ENCODE measurements at places on chromosomes 5 and 9.
A peak's percentile ranks its signal among the peaks of the same experiment; 100 is the strongest.

GRCh38 chr5:22560147-22560546, 293.0 kb downstream of the CDH12 start:
- DNase-seq = no peak

DNA sequence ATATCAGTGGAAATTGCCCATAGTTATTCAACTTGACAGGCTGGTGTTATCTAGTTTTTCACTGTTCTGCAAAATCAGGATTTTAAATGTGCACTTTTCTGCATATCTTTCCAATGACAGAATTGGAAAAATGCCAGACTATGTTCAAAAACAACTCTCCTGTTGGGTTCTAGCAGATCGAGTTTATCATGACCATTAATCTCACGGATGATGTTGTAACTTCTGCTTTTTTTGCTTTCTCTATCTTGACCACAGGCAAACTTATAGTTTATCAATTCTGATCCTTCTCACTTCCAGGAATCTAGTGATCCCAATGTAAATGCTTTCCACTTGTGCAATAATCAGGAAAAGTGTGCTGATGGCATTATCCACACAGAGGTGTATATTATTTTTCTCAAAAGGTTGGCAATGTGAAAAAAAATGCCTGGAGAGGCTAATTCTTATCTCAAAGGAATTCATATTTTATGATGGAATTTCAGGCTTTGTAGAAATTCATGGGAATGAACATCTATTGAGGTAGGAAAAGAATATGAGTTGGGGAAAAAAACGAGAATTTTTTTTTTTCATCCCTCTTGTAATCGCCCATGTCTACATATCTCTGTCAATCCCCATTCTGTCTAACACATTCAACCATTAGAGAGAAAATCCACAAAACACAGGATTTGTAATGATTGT, 73.6 kb upstream of the DAB2 start:
- no peak for DNase-seq

DNA sequence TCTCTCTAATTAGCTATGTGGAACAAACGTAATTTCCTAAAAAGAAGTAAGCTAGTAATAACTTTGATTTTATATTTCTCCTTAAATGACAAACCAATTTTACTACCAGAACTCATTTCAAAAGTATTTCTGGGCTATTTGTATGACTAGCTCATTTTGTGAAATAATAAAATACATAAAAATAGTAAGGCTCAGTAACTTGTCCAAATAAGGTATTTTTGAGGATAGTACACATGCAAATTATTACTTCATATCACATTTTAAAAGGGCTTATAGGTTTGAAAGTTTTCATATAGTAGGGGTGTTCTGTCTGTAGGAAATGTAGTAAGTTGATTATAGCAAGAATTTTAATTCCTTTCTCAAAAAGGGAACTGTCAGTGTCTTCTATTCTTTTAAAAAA, 26.5 kb downstream of the C9orf85 start:
- DNase-seq = no peak

- DNase-seq = no peak
Measured at GRCh38 chr5:17978954-17979353, 344.7 kb downstream of the TAF11L14 start.

- peak; percentile 33 for DNase-seq
Measured at GRCh38 chr5:172005708-172006320, 624 bp downstream of the FBXW11 start.

GRCh38 chr5:134537297-134537696, 11.8 kb downstream of the JADE2 start:
- no peak for DNase-seq

DNA sequence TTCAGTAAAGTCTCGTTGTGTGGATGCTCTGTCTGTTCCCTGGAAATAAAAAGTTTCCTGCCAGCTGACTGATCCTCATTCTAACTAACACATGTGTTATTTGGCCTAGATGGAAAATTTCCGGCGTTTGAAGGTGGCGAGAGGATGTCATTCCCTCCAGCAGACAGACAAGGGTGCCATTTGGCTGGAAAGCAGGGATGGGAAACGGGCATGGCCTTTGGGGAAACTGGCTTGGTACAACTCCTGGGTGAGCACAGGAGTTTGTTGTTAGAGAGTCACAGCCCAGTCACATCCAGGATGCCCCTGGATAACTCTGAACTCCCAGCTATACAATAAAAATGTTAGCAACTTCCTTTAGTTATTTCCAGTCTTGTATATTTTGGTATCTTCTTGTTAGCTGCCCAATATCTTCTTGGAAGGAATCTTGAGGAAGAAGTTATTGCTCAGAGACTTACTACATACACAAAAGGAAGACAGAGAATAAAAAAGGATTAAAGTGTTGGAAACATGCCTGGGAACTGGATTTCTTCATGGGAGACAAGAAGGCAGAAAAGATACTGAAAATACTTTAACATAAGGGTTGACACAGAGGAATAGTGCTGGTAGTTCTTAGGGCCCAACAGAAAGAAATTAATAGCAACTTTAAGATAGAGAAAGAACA, 41.9 kb downstream of the TEK start:
- DNase-seq = no peak

DNA sequence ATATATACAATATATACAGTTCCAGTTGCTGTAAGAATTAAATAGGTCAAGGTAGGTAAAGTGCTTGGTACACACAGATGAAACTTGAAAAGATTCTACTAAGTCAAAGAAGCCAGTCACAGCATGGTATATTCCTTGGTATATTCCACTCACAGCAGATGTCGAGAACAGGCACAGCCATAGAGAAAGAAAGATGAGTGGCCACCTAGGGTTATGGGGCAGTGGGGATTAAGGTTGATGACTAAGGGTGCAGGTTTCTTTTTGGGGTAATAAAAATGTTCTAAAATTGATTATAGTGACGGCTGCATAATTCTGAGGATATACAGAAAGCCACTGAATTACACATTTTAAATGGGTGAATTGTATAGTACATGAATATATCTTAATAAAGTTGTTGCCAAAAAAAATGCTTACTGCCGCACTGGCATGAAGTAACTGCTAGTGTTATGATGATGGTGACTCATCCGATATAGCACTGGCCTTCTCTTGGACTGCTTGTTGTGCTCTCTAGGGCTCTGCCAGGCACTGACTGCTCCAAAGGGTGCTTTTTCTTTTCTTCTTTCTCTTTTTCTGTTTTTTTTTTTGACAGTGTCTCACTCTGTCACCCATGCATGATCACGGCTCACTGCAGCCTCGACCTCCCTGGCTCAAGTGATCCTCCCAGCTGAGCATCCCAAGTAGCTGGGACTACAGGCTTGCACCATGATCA, 23.5 kb downstream of the TBC1D2 start:
- no peak for DNase-seq

- DNase-seq = no peak
Measured at GRCh38 chr5:58239045-58239444, 220.8 kb downstream of the PLK2 start.

- DNase-seq = no peak
Measured at GRCh38 chr5:145362266-145362665, 472.9 kb downstream of the PRELID2 start.

DNA sequence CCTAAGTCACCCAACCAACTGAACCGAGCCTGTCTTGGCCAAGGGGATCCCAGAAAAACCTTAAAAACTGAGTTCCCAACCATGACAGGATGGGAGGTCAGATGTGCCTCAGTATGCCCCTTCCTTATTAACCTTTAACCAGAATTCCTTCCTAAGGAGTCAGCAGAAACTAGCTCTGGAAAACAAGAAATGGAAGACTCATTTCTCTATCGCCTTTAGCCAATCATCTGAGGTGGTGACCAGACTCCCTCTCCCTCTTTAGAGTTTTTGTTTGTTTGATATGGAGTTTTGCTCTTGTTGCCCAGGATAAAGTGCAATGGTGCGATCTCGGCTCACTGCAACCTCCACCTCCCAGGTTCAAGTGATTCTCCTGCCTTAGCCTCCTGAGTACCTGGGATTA, 37.5 kb downstream of the SLC28A3 start:
- no peak for DNase-seq

DNA sequence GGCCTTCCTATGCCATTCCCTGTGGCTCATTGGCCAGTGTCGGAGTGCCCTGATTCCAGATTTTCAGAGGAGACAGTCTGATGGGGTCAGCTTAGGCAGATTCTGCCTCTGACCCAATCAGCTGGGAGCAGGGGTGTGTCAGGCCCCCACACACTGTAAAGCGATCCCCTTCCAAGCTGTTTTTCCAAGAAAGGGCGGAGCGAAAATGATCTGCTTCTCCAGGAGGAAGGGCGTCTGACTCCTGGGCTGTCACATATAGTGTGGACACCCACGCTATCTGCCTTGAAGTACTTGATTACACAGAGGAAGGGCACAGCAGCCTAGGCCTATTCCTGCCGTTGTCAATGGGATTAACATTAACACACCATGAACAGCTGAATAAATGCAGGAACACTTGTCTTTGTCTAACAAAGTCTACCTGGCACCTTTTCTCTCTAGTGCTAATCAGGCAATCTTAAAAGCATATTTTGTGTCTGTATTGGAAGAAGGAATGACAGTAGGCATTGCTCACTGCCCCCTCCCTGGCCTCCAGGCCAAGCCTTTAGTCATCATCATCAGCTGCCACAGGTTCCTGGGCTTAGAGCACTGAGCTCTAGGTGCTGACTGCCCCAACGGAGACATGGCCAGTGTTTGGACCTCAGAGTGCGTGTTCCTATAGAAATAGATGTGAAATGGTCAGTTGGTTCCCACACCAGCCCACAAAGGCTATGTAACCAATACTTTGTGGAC, 218.7 kb downstream of the MELK start:
- no peak for DNase-seq

GRCh38 chr9:134966697-134967546, 49.2 kb upstream of the FCN1 start:
- no peak for DNase-seq

GRCh38 chr5:146025114-146025680, 80.2 kb downstream of the PLAC8L1 start:
- no peak for DNase-seq

DNA sequence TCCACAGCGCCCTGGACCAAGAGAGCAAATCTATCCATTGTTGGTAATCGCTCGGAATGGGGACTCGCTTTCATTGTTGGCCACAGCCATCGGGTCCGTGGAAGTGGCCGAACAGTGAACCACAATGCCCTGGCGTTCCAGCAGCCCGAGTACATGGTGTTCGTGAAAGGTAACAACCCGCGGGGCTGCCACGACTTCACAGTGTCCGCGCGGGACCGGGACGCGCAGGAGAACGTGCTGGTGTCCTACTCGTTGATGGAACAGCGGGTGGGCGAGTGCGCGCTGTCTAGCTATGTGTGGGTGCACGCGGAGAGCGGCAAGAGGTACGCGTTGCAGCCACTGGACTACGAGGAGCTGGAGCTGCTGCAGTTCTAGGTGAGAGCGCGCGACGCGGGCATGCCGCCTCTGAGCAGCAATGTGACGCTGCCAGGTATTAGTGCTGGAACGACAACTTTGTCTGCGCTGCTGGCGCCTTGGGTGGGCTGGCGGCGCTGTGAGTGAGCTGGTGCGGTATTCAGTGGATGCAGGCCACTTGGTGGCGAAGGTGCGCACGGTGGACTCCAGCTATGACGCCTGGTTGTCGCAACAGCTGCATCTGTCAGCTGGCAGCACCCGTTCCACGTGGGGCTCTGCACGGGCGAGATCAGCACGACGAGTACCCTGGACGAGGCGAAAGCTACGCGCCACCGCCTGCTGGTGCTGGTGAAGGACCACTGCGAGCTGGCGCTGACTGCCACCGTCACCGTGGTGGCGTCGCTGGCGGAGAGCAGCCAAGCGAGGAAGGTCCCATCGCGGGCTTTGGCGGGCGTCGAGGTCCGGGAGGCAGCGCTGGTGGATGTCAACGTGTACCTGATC, 6.1 kb upstream of the PCDHA11 start:
- no peak for DNase-seq

GRCh38 chr5:75536694-75537360, 25.1 kb downstream of the POLK start:
- DNase-seq = no peak

- DNase-seq = no peak
Measured at GRCh38 chr9:21779397-21779796, 23.0 kb upstream of the MTAP start.

GRCh38 chr9:115378758-115379157, 260.8 kb upstream of the TNC start:
- no peak for DNase-seq

DNA sequence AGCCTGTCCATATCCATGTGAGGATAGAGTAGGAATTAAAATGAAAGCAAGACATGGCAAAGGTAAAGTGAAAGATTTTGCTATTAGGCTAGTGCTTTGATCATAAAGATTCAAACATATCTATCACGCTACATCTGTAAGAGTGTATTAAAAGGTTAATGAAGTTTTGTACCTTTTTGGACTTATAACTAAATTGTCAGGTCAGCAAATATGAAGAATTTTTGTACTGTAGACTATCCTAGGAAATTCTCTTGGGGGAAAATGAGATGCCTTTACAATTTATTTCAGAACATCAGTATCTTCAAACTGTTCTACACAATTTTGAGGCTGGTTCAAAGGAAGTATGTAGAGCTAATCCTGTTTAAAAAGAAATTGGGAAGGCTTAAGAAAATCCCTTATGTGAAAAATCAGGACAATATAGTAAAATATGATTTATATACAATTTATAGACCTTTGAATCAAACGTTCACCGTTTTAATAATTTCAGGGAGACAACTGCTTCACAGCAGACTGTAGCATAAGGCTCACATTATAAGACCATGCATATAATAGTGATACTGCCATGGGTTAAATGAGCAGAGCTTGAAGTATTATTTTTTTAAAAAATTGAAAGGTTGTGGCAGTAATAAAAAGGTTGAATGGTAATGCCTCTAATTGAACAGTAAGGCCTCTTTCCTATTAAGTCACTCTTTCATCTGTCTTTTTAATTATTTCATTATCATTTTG, 639.5 kb upstream of the ARRDC3 start:
- DNase-seq = no peak

DNA sequence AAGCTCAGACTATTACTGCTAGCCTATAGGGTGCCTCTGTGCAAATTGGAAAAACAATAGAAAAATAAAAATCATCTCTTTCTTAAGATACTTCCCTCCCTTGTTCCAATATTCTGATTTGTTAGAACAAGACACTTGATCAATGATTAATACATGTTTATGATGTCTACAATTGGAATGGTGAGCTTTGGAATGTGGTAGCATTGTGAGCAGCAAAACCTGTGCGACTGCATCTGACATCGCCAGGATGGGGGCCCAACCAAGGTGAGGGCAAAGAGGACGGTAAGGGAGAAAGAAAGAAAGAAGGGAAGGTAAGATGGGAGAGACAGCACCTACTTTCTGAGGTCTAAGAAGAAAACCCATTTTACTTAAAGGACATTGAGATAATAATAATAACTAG, 183.0 kb upstream of the TRIM32 start:
- no peak for DNase-seq

DNA sequence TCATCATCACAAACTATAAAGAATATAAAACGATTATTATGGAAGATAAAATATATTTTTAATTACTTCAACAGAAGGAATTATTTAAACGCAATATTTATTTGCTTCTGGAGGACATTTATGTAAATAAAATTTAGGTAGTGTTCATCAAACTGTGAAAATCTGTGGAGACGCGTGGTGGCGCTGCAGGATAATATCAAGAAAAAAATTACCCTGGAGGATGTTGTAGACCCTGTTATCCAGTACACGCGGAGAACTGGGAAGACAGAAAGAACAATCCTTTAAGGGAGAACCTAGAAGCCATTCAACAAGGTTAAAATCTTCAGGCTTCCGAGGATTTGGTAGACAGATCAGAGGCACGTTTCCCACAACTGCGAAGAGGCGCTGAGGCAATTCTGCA, at the start of gene PCDHB12:
Gene PCDHB12 (plus strand): TSS at position 242 of the 400 bp plus-strand sequence. CDS start 189 bp downstream, outside the sequence.
- no peak for DNase-seq

GRCh38 chr5:57202811-57203210, 29.0 kb downstream of the GPBP1 start:
- DNase-seq = no peak

Measured in activated T-cell treated with anti-CD3 and anti-CD28 coated beads, Interleukin-2, amount 50 U/mL, for 72 hours (primary cell).